Gastroesophageal sphincter (tissue), 4 donors: ENCODE measurements at places on chromosomes 11 and 22. TPM values are rescaled to one million over a fixed set of nuclear protein-coding genes. Genes with fewer than 3 reads are reported as not detected.

GRCh38 chr22:30308518-30309230 is 18.1 kb downstream of the TBC1D10A start:
- ATAC-seq, result no peak

DNA sequence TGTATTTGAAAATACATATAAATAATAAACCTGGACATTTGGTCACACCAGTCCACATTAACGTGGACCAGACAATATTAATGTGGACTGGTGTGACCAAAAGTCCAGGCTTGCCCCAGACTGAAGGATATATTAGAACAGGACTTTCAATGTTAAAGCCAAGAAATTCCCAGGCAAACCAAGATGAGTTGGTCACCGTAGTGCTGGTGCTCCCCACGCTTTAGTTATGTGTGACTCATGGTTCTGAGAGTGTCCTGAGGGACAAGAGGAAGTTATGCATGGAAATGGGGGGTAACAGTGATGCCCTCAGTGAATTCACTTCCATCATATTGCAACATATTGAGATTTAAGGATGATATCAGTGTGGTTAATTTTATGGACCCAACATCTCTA is 31.4 kb downstream of the POU2AF1 start:
- ATAC-seq, result peak; percentile 56

The PKNOX2 gene
- total RNA-seq, result 5.7 TPM

- peak; percentile 34 for ATAC-seq
Measured at GRCh38 chr11:64654958-64655541, 64.0 kb downstream of the SLC22A12 start.

The DNAJB13 gene
- total RNA-seq, result not detected

The LRRN4CL gene
- 20.1 TPM for total RNA-seq

GRCh38 chr11:85672105-85672902 is 7.4 kb upstream of the CREBZF start:
- ATAC-seq, result no peak

- no peak for ATAC-seq
Measured at GRCh38 chr11:14269692-14270573, 89.0 kb downstream of the RRAS2 start.

The APOBEC3B gene
- not detected for total RNA-seq

GRCh38 chr11:57778318-57779037 is 16.9 kb downstream of the CTNND1 start:
- peak; percentile 93 for ATAC-seq

- peak; percentile 92 for ATAC-seq
Measured at GRCh38 chr11:47946682-47947559, 33.4 kb upstream of the PTPRJ start.
